ENCODE measurements at places on chromosomes 11 and 22.
A peak's percentile ranks its signal among the peaks of the same experiment; 100 is the strongest.

DNA sequence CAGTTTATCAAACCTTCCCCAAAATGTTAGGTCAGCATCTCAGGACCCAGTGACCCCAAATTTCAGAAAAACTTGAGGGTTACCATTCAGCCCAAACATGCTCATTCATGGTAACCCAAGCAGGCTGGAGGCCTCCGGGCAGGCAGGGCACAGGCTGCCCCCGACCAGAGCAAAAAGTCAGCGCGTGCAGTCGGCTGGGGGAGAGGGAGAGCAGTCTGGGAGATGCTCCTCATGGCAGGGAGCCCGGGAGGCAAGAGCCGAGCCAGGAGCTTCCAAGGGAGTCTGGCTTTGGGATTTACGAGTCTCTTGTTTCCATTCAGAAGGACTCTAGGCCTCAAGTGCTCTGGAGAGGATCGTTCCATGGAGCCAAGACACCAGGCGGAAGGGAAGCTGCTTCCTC is 45.7 kb downstream of the RPUSD4 start:
- DNase-seq = no peak

- DNase-seq = no peak
These were observed 408.3 kb upstream of the DDI1 start for GRCh38 chr11:103628121-103628520.

DNA sequence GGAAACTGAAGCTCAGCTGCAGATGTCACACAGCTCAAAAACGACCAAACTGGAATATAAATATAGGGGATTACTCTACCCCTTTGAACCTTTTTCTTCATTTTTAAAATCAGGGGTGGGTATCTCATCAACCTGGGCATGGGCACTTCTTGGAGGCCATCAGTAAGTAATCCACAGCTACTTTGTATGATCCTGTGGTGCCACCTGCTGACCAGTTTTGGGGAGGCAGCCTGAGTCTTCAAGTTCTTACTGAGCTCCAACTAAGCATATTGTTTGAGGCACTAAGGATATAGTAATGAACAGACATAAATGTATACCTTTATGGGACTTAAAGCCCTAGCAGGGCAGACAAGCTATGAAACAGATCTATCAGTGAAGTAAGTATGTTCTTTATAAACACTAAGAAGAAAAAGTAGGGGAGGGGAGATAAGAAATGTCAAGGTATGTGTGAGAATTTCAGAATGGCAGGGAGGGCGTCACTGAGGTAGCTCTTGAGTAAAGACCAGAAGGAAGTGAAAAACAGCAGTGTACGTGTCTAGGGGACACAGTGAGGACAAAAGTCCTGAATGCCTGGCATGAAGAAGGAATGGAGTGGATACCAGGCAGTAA is 18.4 kb downstream of the TUB start:
- peak; percentile 47 for DNase-seq

- DNase-seq = no peak
These were observed 275.6 kb downstream of the BRD1 start for GRCh38 chr22:49551897-49552614.

DNA sequence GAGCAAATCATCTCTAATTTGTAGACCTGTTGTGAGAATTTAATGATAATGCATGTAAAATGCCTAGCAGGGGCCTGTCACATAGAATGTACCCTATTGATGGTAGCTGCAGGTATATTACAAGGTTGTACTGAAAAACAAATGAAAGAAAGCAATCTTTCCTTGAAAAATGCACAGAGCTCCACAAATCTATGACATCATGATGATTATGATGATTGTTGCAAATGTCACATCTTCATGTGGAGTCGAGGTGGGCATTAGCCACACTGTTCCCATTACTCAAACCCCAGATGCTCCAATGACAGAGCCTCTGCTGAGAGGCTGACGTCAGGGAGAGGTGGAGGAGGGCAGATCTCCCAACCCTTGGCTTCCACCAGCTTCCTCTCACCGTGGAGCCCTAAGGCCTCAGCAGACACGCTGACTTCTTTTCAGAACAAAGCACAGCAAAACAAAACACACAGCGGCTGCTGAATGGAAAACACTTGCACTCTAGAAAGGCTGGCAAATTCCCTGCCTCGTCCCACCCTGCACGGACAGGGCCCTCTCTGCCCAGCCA is 298.3 kb downstream of the KIRREL3 start:
- DNase-seq = no peak

GRCh38 chr11:1087279-1087960 is 12.7 kb downstream of the MUC2 start:
- DNase-seq = no peak

- DNase-seq = no peak
These were observed 682 bp downstream of the LARGE1 start for GRCh38 chr22:33919391-33920196.

DNA sequence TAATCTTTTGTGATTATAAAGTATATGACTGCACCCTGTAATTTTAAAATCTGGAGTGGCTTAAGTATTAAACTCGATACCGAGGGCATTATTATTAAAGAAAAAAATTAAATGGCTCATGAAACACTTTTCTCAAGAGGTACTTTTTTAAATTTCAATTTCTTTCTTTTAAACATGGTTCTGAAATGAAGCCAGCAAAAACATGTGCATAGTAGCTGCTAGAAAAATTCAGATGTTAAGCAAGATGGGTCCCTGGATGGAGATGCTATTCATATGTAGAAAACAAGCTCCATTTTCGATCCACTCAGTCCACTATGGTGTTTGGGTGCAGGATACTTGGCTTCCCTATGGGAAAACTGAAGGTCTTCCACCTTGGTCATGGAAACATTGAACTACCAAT is 189.5 kb downstream of the PGR start:
- DNase-seq = no peak

- no peak for DNase-seq
These were observed 78.9 kb downstream of the ZBTB16 start for GRCh38 chr11:114138411-114138810.

- DNase-seq = no peak
These were observed 69.5 kb upstream of the ATXN10 start for GRCh38 chr22:45602004-45602733.

DNA sequence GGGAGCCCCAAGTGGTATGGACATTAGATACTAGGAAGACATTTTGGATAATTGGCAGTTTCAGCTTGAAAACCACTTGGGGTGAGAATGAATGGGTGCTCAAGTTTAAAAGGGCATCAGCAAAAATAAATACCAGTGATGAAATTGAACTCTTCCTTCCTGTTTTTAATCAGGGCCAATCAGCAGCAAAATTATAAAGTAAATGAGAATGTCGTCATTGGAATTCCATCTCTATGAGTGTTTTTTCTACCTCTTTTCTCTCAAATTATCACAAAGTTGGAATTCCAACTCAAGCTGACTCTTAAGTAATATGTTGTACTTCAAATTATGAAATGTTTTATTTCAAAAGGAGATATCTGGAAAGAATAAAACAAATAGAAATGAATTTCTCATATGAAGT is 730.6 kb downstream of the METTL15 start:
- DNase-seq = no peak

DNA sequence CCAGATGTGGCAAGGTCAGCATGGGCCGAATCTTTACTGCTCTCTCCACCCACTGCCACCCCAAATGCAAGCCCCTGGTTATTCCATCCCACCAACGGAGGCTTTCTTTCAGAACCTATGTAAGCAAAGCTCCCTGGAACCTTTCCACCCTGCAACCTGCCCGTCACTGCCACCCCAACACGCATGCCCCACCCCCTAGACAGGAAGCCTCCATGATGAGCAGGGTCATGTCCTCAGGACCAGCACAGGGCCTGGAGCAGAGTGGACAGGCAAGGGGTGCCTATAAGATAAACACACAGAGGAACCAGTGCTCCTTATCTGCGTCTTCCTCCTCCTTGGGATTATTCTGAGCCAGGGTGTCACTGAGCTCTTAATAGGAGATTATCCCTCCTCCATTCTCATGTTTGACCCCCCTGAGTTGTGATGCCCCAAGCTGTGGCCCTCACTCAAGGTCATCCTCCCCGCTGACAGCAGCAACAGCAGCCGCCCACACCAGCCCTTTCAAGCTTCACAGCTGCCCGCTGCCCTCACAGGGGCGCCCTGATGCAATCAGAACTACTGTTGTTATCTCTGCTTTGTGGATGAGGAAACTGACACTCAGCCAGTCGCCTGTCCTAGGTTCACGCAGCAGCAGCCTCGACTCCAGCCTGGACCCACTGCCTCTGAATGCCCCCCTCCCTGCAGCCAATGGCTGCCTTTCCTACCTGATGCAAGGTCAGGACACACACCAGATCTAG is 647.3 kb downstream of the TBC1D22A start:
- DNase-seq = no peak

- DNase-seq = no peak
These were observed 105.6 kb downstream of the SLC1A2 start for GRCh38 chr11:35313760-35314153.

GRCh38 chr11:46697723-46698122 is 2.7 kb downstream of the ARHGAP1 start:
- DNase-seq = no peak

DNA sequence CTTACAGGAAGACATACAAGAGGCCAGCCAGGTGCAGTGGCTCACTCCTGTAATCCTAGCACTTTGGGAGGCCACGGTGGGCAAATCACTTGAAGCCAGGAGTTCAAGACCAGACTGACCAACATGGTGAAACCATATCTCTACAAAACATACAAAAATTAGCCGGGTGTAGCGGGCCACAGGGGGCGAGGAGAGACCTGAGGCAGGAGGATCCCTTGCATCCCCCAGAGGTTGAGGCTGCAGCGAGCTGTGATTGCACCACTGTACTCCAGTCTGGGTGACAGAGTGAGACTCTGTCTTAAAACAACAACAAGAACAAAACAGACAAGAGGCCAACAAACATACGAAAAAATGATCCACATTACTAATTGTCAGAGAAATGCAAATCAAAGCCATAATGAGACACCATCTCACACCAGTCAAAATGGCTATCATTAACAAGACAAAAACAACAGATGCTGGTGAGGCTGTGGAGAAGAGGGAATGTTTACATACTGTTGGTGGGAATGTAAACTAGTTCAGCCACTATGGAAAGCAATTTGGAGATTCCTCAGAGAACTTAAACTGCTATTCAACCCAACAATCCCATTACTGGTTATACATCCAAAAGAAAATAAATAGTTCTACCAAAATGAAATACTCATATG is 498.8 kb upstream of the ARHGAP42 start:
- DNase-seq = no peak

DNA sequence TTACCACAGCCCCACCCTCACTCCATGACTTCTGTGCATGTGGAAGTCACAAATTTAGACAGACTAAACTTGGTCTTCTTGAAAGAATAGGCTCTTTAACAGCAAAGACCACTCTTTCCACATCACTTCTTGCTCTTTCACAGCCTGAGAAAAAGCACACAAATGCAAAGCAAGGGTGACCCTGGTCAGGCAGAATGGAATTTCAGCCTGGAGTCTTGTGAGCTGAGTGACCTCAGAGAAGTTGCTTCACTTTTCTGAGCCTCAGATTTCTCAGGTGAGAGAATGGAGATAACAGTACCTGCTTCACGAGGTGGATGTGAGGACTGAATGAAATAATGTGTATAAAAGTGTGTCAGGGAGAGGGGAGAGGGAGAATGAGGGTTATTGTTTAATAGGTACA is 26.8 kb upstream of the LIPT2 start:
- no peak for DNase-seq

- DNase-seq = no peak
These were observed 58.4 kb upstream of the GRAMD1B start for GRCh38 chr11:123371506-123372297.

DNA sequence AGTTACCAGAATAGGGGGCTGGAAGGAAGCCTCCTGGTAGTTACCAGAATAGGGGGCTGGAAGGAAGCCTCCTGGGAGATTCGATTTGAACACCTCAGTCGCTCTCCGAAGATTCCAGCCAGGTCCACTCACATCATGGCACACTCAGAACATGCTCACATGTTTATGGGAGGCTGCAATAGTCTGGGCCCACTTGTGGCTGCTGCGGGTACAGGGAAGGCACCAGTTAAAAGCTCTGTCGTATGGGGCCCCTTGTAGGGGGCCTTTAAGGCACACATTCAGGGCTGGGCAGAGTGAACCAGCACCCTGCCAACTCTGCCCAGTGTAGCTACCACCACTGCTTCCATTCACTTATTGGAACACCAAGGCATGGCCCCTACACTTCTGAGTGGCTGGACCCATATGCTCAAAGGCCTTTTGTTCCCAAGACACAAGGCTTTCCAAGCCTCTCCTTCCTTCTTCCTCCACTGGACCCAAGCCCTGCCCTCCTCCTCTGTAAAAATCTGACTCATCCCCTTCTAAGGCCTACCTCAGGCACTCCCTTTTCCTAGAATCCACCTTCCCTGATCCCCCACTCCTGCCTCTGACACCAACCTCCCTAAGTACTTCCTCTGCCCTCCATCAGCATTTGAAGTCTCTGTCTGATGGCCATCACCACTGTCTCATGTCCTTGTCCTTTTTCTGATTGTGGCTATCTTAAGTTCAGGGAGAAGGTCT is 28.0 kb downstream of the USP35 start:
- no peak for DNase-seq

DNA sequence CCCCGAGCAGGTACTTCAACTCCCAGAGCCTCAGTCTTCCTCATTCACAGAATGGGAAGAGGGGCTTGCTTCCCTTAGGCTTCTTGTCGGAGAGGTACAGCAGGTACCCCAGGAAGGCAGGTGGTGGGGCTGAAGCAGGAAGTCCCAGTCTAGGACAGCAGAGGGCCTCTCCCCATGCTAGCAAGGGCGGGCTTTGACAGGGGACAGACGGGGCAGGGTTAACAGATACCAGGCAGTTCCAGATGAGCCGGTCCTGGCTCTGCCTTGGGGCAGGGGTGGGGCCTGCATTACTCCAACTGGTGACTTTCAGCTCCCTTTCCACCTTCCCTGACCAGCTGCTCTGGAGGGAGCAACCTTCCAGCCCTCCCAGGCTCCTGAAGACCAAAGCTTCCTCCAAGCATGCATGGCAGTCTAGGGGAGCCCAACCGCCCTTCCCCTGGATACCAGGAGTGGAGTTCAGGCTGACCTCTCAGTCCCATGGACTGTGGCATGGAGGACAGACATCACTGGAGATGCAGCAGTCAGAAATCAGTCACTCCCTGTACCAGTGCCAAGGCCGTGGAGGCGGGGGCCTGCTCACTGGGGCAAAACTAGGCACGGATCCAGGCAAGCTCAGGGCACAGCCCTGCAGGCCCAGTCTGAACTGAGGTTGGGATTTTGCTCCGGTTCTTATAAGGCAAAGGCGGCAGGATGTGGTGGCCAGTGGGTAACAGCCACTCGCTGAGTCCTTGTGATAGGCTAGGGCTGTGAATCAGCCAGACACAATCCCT is 60.5 kb downstream of the NAT10 start:
- DNase-seq = no peak

GRCh38 chr22:38314933-38315822 is 2.1 kb downstream of the CSNK1E start:
- no peak for DNase-seq

DNA sequence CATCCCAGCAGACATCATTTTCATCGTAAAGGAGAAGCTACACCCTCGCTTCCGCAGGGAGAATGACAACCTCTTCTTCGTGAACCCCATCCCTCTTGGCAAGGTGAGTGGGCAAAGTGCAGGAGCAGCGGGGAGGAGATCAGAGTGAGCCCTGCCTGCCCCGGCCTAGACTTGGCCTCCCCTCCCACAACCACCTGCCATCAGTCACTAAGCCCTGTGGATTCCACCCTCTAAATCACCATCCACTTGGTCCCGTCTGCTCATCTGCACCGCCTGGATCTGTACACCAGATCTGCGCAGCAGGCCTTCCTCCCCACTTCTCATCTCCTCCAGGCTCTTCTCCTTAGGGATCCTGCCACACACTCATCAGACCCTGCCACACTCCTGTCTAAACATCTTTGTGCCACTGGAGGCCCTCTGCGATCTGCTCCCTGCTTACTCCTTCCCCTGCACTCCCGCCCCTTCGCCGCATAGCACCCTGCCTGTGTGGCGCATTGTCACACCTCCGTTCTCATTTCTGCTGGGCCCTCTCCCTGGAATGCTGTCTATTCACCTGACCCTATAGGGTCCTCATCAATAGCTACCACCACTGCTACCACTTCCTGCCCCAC is 14.2 kb downstream of the UCP2 start:
- DNase-seq = no peak
